ENCODE measurements at places on chromosomes 11 and 22.

- peaks cover 10% of the 10 kb centered on the region for H3K36me3 ChIP-seq
- H3K4me3 ChIP-seq, result no peak overlapping the region
- no peaks in the 10 kb centered on the region for H3K4me1 ChIP-seq
- H3K27me3 ChIP-seq, result no peaks in the 10 kb centered on the region
These were observed 41.0 kb downstream of the CSF2RB start for GRCh38 chr22:36954251-36955014.

DNA sequence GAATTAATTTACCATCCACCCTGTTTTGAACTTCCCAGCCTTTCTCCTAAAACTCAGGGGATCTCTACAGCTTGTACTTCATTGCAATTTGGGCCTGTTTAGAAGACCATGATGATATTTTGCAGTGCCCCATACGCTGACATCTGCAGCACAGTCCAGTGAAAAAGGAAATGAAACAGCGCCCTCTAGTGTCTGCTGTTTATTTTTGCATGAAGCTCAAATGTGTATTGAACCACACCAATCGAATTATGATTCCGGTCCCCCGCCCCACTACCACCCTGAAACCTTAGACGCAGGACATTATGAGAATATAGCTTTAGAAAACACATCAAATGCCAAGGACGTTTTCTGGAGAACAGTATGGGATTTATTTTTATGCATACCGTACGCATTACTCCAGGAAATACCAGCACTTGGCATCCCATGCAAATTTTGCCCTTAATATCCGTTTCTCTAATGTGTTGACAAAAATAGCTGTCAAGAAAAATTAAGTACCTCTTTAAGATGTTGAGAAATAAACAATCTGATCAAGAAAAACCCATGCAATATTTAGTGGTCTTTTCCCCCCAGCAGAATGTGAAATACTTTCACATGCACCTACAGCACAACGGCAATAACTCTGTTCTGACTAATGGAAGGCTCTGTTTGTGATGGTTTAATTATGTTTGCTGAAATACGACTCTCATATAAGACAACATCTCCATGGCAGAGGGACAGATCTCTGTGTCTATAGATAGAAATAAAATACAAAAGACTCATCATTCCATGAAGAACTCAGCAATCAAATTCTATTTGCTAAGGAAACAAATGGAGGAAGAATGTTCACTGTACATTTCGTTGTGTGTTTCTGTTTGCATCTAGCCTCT lies 93.9 kb downstream of the TECTA start:
- H3K36me3 ChIP-seq, result peaks cover 1% of the 10 kb centered on the region
- no peaks in the 10 kb centered on the region for H3K27me3 ChIP-seq
- H3K4me1 ChIP-seq, result peaks cover 2% of the 10 kb centered on the region
- H3K27ac ChIP-seq, result no peak overlapping the region

DNA sequence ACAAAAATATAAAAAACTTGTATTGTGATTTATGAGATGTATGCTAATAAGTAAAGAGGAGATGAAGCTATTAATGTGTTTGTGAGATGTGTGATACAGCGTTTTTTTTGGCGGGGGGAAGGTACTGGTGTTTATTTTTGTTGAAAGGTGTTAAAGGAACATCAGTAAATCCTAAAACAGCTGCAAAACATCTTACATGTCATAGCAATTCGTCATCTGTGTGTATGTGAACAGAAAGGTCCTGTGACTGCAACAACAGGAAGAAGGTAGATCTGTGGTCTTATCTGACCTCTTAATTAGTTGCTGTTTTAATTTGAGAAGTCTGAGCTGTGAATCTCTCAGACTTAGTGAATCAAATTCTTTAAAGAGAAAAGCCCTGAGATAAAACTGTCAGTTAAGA lies 1041.1 kb downstream of the JRKL start:
- H3K27ac ChIP-seq, result no peak overlapping the region
- no peak overlapping the region for H3K4me3 ChIP-seq
- no peaks in the 10 kb centered on the region for H3K4me1 ChIP-seq
- H3K27me3 ChIP-seq, result no peaks in the 10 kb centered on the region

DNA sequence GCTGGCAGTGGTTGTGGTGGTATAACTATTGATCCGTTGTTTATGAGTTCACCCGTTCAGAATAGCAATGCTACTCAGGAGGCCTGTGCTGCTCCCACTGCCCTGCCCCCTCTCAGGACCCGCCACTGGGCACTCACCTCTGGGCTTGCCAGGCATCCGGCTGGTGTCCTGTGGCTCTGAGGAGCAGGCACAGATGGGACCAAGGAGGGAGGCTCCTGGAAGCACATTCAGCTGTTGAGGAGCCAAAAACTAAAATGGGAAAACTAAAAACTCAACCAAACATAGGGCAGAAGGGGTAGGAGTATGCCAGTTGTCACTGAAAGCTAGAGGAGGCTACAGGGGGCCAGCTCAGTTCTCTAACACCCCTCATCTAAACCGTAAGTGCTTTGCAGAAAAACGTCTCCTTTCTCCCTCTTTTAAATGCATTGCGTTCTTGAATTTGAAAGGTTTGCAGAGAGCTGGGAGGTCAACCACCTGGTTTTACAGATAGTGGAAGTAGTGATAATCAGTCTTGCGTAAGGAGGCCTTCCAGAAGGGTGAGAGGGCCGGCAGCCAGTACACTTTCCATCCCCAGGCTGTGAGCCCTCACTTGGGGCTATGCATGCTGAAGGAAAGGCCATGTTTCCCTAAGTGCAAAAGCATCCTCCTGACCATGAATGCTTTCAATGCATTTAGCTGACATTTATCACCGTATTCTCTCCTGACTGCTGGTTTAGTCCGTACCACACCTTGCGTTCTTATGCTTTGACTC lies 547.4 kb downstream of the NTM start:
- H3K27me3 ChIP-seq, result no peaks in the 10 kb centered on the region
- no peak overlapping the region for H3K27ac ChIP-seq
- no peak overlapping the region for H3K4me3 ChIP-seq
- H3K36me3 ChIP-seq, result peaks cover 13% of the 10 kb centered on the region
- H3K4me1 ChIP-seq, result no peaks in the 10 kb centered on the region

DNA sequence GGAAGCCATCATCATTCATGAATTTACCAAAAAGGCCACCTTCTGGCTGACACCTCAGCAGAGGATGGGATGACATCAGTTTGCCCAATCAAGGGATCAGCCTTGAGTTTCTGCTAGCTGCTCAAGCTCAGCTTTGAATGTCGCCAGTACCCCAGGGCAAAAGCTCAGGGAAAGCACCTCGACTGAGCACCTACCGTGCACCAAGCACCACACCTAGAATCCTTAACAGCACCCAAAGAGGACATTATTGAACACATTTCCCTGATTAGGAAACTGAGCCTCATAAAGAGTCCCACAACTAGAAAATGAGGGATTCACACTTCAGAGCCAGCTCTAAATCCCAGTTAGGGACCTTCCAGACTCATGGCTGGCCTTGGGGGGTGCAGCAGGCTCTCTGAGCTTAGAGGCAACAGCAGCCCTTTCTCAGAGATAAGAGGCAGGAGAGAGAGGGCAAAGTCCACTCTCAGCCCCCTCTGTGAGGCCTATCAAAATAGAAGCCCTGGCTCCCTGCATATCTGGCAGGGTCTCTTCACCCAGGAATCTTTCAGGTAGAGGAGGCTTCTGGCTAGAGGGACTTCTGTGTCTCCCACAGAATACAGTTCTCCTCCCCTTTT lies 13.4 kb upstream of the DAGLA start:
- no peaks in the 10 kb centered on the region for H3K36me3 ChIP-seq
- H3K4me1 ChIP-seq, result peaks cover 3% of the 10 kb centered on the region
- H3K27me3 ChIP-seq, result no peaks in the 10 kb centered on the region

DNA sequence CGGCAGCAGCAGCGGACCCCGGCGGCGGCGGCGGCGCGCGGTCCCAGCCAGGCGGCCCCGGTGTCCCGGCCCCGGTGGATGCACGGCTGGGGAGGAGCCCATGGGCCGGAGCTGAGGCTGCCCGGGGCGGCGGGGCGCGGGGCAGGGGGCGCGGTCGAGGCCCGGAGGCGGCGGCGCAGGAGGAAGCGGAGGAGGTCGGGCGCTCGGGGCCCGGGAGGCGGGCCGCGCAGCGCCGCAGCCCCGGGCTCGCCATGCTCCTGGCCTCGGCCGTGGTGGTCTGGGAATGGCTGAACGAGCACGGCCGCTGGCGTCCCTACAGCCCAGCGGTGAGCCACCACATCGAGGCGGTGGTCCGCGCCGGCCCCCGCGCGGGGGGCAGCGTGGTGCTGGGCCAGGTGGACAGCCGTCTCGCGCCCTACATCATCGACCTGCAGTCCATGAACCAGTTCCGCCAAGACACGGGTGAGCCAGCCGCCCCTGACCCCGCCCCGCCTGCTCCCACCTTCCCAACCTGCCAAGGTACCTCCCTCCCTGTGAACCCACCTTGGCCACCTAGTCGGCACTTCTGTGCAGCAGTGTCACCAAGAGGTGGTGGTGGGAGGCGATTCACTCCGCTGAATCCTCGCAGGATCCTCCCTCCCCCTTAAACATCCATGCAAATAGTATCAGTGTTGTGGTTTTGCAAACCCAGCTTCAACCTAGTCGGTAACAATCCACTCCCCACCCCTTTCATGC lies 580 bp downstream of the DTX4 start:
- H3K4me3 ChIP-seq, result no peak overlapping the region
- H3K4me1 ChIP-seq, result peaks cover 3% of the 10 kb centered on the region
- peaks cover 5% of the 10 kb centered on the region for H3K36me3 ChIP-seq
- DNase-seq, result peak; percentile 66
- H3K27me3 ChIP-seq, result no peaks in the 10 kb centered on the region

DNA sequence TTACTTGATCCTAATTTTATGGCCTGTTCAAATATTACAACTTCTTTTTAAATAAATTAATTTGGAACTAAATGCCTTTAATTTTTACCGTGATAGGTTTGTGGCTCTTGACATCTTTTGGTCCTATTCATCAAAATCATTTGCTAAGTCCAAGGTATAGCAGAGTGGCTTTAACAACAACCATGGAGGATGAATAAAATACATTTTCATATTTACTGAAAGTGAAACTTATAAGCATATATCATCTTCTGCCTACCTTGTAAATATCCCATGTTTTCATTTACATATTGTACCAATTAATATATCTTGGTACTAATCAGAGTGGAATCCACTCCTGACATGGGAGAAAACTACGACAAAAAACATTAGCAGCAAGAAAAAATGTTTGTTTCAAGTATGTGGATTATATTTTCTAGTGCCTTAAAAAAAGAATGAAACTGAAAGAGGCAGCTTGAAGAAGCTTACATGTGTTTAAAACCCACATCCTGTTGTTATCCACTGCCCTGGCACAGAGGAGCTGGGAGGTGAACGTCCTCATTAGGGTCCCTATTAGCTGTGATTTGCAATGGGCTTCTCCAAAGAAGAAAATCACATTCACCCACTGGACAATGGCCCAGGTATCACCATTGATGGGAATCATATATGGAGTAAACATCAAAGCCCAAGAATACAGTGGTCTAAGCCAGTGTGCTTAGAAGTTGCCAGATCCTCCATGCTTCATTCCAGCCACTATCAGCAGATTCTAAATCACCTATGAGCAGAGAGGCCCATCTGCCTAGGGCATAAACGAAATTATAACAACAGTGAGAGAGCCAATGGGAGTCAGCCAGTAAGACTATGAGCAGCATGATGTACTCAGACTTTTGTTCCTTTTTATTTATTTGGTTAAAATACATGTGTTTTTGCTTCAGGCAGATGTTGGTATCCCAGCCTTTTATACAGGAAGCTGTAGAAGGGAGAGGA lies 84.7 kb downstream of the MAML2 start:
- no peaks in the 10 kb centered on the region for H3K27me3 ChIP-seq
- peaks cover under 1% of the 10 kb centered on the region for H3K4me1 ChIP-seq
- no peak overlapping the region for H3K4me3 ChIP-seq
- H3K27ac ChIP-seq, result no peak overlapping the region
- H3K36me3 ChIP-seq, result no peaks in the 10 kb centered on the region

GRCh38 chr11:122668562-122669090 lies 13.1 kb downstream of the UBASH3B start:
- peaks cover 2% of the 10 kb centered on the region for H3K36me3 ChIP-seq
- H3K4me1 ChIP-seq, result no peaks in the 10 kb centered on the region
